A172 (cell line): ENCODE measurements at places on chromosomes 1 and 21. TPM values are rescaled to one million over a fixed set of nuclear protein-coding genes. Genes with fewer than 3 reads are reported as not detected.

KCNK1 gene
- 3.5 and 4.3 TPM in 2 replicates for total RNA-seq

DMRTA2 gene
- total RNA-seq: 1.1 and 1.8 TPM in 2 replicates

BEST4 gene
- 0.05 TPM in 1 of 2 replicates, not detected in the other for total RNA-seq

TMEM79 gene
- 7.9 and 8.6 TPM in 2 replicates for total RNA-seq

TSPEAR gene
- total RNA-seq: 0.17 TPM in 1 of 2 replicates, not detected in the other

PPIAL4G gene
- not detected in 2 replicates for total RNA-seq

LEMD1 gene
- total RNA-seq: 0.36 and 0.60 TPM in 2 replicates

SAMD13 gene
- total RNA-seq: 0.24 and 0.93 TPM in 2 replicates
